ENCODE measurements at places on chromosomes 12 and 14.

DNA sequence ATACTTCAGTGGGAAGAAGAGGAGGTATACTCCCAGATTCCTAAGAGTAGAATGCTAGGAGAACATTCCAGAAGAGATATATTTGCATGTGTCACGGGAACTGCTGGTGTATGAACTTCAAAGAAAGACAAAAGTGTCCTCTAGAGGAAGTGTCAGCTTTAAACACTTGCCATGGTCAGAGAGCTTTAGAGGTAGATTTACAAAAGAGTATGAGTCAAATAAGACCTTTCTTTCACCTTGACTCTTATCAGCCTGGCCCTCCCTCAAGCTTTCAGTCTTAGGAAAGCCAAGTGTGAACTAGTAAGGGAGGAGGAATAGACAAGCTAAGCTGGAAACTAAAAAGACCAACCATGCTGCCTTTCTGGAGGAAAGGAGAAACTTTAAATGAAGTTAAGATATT is 34.7 kb downstream of the COX8C start:
- no peak for DNase-seq

DNA sequence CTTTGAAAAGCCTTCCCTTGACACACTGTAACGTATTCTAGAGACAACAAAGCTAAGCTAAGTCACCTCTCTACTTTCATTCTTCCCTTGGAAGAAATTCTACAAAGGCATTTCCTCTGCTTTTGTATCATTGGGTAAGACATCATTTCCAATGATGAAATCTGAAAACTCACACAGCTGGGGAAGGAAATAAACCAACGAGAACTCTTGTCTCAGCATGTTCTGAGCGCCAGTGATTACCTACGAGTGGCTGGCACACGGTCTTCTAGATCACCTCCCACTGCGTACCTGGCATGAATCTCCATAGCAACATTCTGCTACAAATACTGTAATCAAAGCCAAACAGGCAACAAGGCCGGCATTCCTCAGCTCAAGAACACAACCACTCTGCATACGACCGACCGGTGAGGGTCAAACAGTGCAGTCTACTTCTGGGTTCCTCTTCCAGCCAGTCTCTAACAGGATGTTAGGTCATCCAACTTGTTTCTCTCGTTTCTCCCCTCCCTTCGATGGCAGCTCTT is 7.6 kb downstream of the VPS37B start:
- DNase-seq, result peak; percentile 39

- no peak for DNase-seq
These were observed 82.2 kb downstream of the PAPOLA start for GRCh38 chr14:96584199-96584906.

GRCh38 chr12:53532021-53532420 is 24.7 kb upstream of the NPFF start:
- no peak for DNase-seq

DNA sequence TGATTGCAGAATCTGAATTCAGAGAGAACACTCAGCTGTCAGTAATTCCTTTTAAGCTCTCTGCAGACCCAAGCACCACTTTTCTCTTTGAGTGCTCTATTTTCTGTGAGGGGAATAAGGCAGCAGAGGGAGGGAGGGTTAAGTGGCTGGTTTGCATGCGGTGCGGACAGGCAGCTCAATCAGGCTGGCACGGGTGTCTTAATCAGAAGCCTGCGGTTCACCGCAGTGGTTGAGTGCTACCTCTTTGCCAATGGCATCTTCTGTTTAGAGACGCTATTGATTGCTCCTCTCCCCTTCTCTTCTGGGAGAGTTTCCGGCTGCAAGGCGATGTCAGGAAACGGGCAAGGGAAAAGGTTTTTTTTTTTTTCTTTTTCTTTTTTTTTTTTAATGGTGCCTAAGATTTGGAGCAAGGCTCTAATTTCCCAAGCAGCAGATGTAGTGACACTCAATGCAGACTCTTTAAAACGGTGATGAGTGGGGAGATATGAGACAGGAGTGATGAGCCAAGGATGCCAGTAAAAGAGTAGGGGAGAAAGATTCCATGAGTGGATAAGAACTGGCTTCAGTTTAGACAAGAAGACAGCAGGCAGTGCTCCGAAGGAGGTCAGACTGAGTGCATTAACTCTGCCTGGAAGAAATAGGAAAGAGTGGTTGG is 533.7 kb upstream of the SEL1L start:
- DNase-seq, result peak; percentile 98

DNA sequence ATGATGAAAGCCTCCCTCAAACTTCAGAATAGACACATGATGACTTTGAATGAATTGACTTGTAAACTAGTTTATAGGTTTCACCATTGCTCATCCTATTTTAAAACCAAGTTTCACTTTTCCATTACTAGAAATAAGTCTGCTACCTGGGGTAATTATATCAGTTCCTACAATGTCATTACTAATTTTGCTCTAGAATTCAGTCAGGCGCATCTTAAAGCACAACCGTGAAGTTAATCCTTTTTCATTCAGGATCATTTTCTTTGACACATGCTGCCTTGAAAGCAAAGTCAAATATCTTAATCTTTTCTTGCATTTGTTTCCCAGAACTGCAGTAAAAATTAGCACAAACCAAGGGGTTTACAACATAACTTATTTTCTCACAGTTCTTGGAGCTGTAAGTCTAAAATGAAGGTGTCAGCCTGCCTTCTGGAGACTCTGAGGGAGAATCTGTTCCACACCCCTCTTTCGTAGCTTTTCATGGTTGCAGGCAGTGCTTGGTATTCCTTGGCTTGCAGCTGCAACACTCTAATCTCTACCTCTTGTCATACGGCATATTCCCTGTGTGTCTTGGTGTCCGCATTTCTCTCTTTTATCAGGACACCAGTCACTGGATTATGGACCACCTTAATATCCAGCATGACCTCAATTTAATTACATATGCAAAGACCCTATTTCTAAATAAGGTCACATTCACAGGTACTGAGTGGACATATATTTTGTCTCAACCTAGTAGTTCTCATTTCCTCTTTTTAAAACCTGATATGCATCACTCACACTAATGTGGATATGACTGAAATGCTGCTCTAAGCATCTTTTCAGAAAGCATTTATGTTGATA is 114.3 kb upstream of the PDZRN4 start:
- DNase-seq, result no peak
